Fibroblast of villous mesenchyme (primary cell): ENCODE measurements at places on chromosomes 4 and X. TPM values are rescaled to one million over a fixed set of nuclear protein-coding genes. Genes with fewer than 3 reads are reported as not detected.

DNA sequence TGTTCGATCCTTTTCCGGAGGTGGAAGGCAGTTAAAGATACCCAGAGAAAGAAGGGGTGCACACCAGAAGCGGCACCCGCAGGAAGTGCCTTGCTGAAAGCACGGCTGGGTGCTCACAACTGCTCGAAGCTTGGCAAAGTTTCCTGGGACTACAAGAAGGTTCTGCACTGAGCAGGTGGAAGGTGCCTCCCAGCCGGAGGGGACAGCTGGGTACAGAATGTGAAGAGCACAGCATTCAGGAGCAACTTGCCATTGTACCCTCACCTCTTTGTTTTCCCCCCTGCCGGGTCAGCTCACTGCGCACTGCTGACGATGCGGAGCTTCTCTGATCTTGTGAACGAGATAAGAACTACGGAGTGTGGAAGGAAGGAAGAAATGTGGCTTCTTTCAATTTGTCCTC lies 289.2 kb downstream of the FBXW7 start:
- DNase-seq: no peak

DNA sequence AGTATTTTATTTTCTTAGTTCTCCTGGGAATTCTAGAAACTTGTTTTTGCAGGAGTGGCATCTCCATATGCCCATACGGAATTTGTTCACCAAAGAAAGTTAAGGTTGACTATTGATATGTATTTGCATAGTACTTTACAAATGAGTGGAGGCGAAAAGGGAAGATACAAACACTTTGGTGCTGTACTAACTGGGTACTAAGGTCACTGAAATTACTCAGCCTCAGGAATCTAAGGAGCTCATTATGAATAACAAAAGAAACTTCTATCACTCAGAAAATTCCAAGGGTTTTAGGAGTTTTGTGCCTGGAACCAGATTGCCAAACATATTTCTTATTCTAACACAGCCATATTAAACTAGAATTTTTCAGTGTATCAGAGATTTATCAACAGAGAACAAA lies 27.4 kb upstream of the TMPRSS11B start:
- no peak for DNase-seq

- no peak for DNase-seq
Measured at GRCh38 chrX:153984351-153985178, 12.0 kb downstream of the TMEM187 start.

DNA sequence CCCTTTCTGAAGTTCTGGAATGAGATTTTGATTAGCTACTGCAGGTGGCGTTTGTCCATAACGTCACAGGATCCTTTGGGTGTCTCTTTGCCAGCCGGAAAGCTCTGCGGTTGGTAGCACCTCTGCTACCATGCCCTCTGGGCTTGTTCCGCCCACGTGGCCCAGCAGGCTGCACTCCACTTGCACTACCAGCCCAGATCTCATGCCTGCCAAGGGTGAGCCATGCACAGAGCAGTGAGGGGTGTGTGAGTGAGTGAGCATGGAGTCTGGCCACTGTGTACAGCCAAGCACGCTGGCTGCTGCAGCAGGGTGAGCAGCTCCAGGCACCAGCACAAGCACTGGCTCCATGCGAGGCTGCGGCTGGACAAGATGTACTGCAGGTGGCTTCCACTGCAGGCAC lies 6.6 kb upstream of the HNRNPD start:
- no peak for DNase-seq

MID1 gene
- 7.4 and 16.4 TPM in 2 replicates for total RNA-seq

CLCN4 gene
- 1.3 and 2.3 TPM in 2 replicates for total RNA-seq
